ENCODE measurements at places on chromosomes 11 and 22.
A peak's percentile ranks its signal among the peaks of the same experiment; 100 is the strongest.

DNA sequence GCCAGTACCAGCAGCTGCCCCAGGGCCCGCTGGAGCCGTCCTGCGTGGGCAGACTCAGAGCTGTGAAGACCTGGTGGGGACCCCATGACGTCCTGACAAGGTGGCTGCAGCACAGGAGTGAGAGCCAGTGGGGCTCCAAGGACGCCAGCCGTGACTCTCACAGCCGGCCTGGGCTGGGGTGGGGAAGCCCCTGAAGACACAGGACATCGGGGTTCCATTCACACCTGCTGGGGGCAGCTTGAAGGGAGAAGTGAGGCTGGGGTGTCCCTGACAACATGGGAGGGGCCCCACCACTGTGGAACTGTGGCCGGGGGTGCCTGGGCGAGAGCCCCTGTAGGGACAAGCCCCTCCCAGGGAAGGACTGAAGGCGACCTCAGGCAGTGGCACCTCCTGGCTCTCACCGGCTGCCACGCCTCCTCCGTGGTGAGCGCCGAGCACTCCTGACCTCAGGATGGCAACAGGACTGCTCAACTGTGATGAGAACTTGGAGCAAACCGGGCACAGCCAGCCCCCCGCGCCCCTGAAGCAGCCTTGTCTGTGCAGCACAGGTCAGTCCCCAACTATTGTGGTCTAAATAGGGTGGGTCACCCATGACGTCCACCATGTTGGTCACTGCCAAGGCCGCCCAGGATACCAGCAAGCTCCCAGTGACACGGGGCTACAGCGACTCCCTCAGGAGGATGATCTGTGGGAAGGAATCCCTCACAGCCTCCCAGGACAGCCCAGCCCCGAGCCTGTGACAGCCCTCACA lies 22.7 kb upstream of the IL17REL start:
- DNase-seq: no peak

DNA sequence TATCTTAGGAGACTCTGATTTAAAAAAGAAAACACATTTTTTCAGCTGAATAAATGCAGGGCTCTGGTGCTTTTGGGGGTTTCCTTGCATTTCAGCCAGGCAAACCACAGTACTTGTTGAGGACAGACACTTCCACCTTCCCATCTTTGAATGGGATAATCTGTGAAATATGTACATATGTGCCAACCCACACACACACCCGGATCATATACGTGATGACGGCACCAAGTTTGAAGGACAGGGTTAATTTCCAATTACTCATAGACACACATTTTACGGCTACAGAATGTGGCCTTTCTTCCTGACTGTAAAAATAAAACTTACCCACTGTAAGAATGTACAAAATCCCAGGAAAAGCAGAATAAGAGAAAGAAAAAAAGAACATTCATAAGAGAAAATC lies 104.4 kb downstream of the MPPED2 start:
- no peak for DNase-seq

- no peak for DNase-seq
Measured at GRCh38 chr11:12076840-12077534, 33.4 kb upstream of the MICAL2 start.

DNA sequence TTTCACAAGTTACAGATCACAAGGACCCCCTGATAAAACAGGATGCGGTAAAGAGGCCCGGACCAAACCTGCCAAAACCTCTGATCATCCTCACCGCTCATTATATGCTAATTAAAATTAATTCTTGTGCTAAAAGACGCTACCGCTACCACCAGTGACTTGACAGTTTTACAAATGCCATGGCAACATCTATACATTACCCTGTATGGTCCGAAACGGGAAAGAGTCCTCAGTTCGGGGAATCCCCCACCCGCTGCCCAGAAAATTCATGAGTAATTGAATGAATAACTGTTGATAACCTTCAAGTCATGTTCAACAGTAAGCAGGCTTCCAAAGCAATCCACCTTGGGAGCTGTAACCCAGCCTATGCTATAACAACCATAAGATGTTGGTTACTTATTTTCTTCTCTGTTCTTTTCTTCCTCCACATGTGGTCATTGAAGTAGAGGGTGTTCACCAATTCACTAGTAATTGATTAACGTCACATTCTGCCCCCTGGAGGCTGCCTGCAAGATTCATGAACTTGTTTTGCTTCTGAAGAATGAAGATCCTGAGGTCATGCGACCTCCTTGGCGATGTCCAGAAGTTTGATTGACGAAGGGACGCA lies 20.6 kb downstream of the APOBEC3H start:
- peak; percentile 68 for DNase-seq

DNA sequence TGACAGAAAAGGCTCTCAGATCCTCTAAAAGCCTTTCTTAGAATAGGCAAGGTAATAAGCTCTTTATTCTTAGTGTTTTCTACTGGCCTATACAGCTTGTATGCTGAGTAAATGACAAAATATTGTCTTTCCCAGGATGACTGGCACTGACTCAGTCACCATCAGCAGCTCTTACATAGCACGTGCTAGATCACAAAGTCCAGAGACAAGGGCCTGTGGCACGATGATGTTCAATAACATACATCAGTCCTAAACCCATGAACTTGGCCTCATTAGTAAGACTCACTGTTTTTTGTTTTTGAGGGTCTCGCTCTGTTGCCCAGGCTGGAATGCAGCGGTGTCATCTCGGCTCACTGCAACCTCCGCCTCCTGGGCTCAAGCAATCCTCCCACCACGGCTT lies 42.7 kb downstream of the CELF1 start:
- DNase-seq: no peak

GRCh38 chr22:50444663-50445062 lies 30.2 kb downstream of the SBF1 start:
- DNase-seq: no peak

GRCh38 chr22:44001521-44001920 lies 22.6 kb upstream of the PARVB start:
- no peak for DNase-seq

DNA sequence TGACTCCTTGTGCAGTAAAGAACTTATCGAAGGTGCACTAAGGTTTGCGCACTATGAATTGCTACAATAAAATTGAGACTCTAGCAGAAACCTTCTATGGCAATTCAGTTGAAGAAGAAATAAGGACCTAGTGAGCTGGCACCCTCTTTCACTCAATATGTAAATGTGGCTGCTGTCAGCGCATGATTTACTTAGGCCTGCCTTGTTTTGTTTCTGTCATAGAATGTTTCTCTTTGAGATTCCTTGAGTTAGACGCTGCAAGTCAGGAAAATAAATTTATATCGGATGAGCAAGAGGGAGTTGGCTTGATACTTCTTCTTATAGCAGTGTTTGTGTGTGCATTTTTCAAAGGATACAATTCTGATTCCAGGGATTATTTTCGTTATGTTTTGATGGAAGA lies 322.1 kb downstream of the BLID start:
- no peak for DNase-seq

- DNase-seq: no peak
Measured at GRCh38 chr11:15412054-15412453, 297.3 kb downstream of the INSC start.

DNA sequence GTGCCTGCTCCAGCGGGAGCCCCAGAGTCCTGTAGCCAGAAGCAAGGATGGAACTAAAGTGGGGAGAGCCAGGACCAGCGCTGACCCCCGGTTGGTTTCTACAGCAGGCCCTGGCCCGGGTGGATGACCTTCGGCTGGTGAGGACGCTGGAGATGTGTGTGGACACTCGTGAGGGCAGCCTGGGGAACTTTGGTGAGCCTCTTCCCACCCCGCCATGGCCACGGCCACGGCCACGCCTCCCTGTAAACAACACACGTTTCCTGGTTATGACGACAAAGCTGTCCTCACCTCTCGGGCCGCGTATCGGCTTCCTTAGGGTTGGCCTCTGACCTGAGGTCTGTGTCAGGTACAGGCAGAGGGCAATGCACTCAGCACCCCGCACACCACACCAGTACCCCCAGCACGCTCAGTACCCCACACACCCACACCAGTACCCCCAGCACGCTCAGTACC lies 4.1 kb downstream of the LRRC56 start:
- no peak for DNase-seq

DNA sequence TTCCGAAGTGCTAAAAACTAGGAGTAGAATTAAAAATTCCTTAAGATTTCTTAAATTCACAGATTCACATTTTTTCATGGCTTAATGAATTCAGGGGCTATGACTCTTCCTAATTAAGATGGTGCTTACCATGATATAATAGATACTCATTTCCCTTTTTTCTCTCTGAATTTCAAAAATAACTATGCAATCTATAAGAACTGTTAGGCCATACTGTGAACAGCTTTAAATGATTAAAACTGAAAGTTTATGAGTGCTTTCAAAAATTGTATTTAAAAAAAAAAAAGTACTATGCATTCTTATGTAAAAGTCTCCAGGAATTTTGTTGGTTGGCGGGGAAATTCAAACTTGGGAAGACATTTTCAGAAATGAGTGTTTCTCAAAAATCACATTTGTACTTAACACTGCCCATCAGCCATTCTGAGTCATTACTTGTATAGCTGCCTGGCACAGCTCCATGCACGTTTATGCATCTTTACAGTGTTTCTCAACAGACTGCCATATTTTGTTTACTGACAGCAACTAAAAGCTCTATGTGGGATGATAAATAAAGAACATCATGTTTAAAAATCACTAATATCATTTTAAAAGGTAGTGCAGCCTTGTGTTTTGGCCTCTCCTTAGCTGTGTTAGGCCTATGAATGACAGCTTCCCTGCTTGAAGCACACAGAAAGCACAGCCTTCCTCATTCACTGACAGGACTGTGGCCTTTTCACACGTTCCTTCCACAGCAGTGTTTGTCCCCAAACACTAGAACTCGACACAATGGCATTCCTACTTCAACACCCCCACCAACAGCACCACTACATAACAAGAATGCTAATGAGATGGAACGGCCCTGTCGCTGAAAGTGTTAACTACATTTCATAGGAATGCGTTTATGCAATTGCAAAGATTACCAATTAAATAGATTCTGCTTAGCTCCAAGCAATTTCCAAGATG lies 131.4 kb downstream of the DCDC1 start:
- DNase-seq: no peak

- DNase-seq: no peak
Measured at GRCh38 chr22:47434336-47435203, 672.1 kb downstream of the TBC1D22A start.

GRCh38 chr11:35751664-35752061 lies 89.1 kb downstream of the TRIM44 start:
- no peak for DNase-seq

- no peak for DNase-seq
Measured at GRCh38 chr11:93000511-93001476, 31.3 kb downstream of the MTNR1B start.

DNA sequence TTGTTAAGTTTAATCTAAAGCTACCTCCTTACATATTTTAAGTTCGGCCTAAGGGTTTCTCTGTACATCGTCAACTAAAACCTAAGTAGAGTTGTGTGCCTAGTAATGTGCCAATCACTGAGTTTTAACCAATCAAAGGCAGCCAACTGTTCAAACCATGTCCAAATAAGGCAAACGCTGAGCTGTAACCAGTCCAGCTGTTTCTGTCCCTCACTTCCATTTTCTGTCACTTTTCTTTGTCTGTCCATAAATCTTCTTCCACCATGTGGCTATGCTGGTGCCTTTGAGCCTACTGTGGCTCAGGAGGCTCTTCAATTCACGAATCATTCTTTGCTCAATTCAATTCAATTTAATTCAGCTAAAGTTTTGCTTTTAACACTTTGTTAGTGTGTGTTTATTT lies 13.9 kb upstream of the ATXN10 start:
- DNase-seq: no peak

DNA sequence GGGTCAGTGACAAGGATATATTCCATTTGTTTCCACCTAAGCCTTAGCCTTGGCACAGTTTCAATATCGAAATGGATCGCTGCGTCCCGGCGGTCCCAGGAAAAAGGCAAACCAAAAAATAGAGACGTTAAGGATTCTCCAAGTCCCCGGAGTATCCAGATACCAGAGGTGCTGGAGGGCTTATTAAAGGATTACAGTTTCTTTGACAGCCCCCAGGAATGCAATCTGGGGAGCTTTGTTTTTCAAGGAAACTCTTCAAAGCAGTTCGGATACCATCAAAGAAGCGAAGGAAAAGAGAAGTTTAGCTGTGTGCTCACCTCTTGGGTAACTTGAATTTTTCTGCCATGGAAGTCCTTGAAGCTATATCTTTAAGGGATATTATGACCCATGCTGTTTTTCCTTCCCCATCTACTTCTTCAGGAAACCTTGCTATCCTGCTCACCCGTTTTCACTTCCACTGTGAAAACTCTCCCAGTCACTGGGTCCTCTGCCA lies 600 bp upstream of the GPR83 start:
- DNase-seq: no peak

DNA sequence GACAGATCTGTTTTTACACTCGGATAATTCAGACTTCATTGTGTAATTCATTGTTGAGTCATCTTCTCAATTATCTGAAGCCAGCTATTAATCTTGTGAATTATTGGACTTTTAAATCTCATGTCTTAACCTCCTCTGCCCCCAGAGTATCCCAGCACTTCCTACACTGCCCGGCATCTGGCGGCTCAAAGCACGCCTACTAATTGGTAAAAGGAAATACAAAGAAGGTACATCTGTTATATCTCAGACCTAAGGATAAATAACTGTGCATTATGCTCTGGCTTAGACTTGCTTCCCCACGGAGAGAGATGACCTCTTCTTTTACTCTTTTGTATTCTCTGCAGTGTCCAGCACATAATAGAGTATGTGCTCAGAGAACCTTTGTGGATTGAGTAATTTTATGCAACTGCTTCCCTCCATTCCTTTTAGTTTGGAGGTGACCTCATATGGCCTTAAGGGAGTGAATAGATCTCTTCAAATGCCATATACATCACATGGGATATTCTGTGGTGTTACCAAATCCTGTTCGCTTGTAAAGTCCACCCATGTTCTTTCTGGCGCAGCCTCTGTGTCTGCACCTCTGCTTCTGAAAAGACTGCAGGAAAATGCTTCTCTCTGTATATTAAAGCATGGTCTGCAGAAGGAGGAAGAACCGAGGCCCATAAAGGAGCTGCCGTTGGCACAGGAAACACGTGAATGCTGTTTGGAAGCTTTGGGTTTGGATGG lies 125.6 kb upstream of the SORL1-AS1 start:
- no peak for DNase-seq

GRCh38 chr11:13009921-13010748 lies 1.0 kb downstream of the RASSF10 start:
- DNase-seq: no peak

GRCh38 chr11:116955949-116956348 lies 118.5 kb upstream of the APOA1 start:
- DNase-seq: no peak

- no peak for DNase-seq
Measured at GRCh38 chr11:106014035-106014434, 8.0 kb downstream of the MSANTD4 start.
